ENCODE measurements at places on chromosomes 12 and 14.

- DNase-seq = no peak
Measured at GRCh38 chr12:99039367-99040120, 394.5 kb downstream of the APAF1 start.

GRCh38 chr12:101832030-101832429 is 1.3 kb upstream of the GNPTAB start:
- DNase-seq = no peak

- DNase-seq = no peak
Measured at GRCh38 chr14:91753501-91754128, 21.7 kb upstream of the CATSPERB start.

- no peak for DNase-seq
Measured at GRCh38 chr12:89947437-89948270, 239.0 kb upstream of the ATP2B1 start.

GRCh38 chr12:15520083-15520482 is 197.8 kb downstream of the PTPRO start:
- DNase-seq = no peak

DNA sequence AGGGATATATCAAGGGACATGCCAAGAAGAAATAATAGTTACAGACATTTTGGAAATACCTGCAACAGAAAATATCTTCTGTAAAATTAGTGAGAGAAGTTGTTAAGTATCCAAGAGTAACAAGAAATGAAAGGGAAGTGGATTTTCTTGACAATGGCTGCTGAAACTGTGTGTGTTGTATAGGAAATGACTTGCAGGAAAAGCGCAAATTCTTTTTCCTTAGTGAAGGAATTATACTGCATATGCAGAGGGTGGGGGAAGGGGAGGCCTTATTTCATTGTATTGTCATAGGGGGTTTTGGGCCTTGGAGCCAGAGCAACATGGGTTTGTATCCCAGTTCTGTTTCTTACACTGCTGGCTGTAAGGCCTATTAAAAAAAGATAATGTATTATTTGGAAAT is 84.4 kb upstream of the DDHD1 start:
- no peak for DNase-seq

- DNase-seq = no peak
Measured at GRCh38 chr12:104133866-104134265, 4.1 kb downstream of the NFYB start.

- DNase-seq = no peak
Measured at GRCh38 chr12:19008102-19008501, 121.4 kb upstream of the PLEKHA5 start.

- no peak for DNase-seq
Measured at GRCh38 chr12:131076791-131077747, 123.4 kb downstream of the ADGRD1 start.

DNA sequence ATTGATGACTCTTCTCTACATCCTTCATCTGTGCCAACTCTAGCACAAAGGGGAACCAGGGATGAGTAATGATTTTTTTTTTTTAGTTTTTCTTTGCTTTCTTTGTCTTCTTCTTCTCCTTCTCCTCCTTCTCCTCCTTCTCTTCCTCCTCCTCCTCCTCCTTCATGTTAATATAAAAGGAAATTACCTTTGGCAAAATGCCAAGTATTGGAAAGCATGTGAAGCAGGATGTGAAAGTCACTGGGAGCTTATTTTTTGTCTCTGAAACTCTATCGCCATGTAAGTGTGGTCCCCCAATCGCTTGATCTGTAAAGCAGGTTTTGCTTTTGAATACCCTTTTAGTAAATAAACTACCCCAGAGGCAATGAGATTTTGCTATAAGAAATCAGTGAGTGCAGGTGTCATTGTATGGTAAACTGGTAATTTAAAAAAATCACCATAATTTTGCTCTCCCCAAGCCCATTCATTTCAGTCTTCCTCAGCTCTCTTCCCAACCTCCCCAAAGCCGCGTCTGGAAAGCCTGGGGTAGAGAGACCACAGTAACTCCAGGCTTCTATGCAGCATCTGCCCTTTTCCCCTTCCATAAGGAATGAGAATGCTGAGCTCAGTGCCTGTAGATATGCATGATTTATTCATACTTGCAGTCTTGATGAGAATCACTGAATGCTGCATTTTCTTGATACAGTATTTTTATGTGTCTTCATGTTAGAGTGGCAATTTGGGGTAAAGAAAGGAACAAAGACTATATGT is 388.7 kb downstream of the TMEM117 start:
- DNase-seq = no peak

GRCh38 chr12:60630796-60631195 is 1035.0 kb downstream of the SLC16A7 start:
- no peak for DNase-seq

GRCh38 chr12:93380480-93381121 is 2.9 kb downstream of the NUDT4 start:
- peak; percentile 46 for DNase-seq

GRCh38 chr12:32115404-32116104 is 8.9 kb downstream of the BICD1 start:
- DNase-seq = peak; percentile 81

- DNase-seq = no peak
Measured at GRCh38 chr12:132469423-132469822, 20.5 kb upstream of the FBRSL1 start.

DNA sequence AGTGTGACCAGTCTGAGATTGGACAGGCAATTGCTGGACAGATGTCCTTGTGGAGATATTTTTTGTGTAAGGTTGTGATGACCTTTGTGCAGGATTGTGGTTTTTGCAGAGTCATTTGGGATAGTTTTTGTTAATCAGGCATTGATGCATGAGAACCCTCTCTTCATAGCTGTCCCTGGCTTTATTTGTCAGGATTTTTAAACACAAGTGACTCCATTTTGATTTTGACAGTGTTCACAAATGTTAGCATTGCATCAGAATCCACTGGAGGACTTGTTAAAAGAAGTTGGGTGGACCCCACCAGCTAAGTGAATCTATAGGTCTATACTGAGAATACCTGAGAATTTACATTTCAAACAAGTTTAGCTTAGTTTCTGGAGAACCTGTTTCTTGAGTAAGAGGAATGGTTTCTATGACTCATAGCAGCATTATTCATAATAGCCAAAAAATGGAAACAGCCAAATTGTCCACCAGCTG is 11.8 kb downstream of the FNTB start:
- DNase-seq = no peak

DNA sequence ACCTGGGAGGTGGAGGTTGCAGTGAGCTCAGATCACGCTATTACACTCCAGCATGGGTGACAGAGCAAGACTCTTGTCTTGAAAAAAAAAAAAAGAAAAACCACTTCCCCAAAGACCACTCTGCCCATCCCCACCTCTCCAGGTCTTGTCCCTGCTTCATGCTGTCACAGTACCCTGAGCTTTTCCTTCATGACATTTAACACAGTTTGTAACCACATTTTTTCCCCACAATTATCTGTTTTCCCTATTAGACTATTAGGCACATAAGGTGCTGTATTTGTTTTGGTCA is 6.9 kb downstream of the HECTD1 start:
- DNase-seq = no peak

GRCh38 chr12:93226361-93226760 is 151.4 kb upstream of the NUDT4 start:
- no peak for DNase-seq

- peak; percentile 76 for DNase-seq
Measured at GRCh38 chr12:94133964-94134795, 14.2 kb upstream of the PLXNC1 start.

DNA sequence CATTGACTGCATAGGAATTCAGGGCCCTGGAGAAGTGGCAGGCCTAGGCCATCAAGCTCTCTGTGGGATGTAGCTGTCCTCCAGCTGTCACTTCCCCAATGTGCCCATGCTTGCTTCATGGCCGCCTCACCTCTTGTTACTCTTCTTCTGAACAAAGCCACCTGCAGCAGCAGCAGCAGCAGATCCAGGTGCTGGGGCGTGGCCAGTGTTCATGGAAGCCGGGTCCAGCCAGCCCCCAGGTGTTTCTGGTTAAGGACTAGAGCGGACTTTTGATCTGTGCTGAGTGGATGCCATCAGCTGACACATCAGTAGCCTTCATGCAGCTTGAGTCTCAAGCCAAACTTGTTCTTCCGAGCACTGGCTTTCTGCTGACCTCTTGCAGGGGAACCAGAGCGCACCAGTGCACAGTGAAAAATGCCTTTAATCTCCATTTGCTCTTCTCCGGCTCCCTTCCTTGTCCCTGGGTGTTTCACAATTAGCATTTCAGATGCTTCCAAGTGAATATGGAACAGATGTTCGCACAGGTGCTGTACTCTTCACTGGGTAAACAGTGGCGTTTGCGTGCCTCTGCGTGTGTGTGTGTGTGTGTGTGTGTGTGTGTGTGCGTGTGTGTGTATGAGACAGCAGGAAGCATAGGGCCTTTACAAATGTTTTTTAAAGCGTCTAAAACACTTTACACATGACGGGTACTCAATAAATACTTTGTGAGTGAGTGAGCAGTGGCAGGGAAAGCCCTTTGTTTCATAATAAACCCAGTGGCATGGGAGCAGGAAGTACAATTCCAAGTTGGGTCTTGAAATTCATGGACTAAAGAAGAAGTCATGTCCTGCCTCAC is 20.1 kb downstream of the TPCN1 start:
- no peak for DNase-seq
